Progenitor cell of endocrine pancreas (in vitro differentiated cells): ENCODE measurements at places on chromosomes 16 and 17. TPM values are rescaled to one million over a fixed set of nuclear protein-coding genes. Genes with fewer than 3 reads are reported as not detected.

Gene NDUFAF8
- 39.7 and 43.6 TPM in 2 replicates for total RNA-seq

Gene CRISPLD2
- total RNA-seq = 10.0 and 11.0 TPM in 2 replicates

Gene GGA3
- total RNA-seq = 66.8 and 68.1 TPM in 2 replicates

Gene CHD9NB
- total RNA-seq = 1.1 and 1.3 TPM in 2 replicates

Gene CD300E
- not detected in 2 replicates for total RNA-seq

Gene GRAP
- not detected in 2 replicates for total RNA-seq

Gene SMPD3
- 1.7 and 2.8 TPM in 2 replicates for total RNA-seq

Gene ABCA3
- 6.9 and 7.6 TPM in 2 replicates for total RNA-seq

Gene ZPBP2
- not detected in 2 replicates for total RNA-seq

Gene ZG16B
- not detected in 2 replicates for total RNA-seq

Gene STX1B
- 1.0 and 1.6 TPM in 2 replicates for total RNA-seq

Gene MT1E
- total RNA-seq = 4.0 and 5.2 TPM in 2 replicates

Gene SETD1A
- total RNA-seq = 25.4 and 27.7 TPM in 2 replicates

Gene SLC5A10
- total RNA-seq = not detected in 2 replicates

Gene CCL13
- total RNA-seq = not detected in 2 replicates

Gene LRRC46
- 1.3 and 1.7 TPM in 2 replicates for total RNA-seq

Gene CHST4
- total RNA-seq = 0.16 TPM in 1 of 2 replicates, not detected in the other

Gene GRAPL
- total RNA-seq = not detected in 2 replicates

Gene GPR179
- total RNA-seq = 0.27 and 0.41 TPM in 2 replicates

Gene KRTAP4-3
- not detected in 2 replicates for total RNA-seq

Gene CHST6
- 7.7 and 8.4 TPM in 2 replicates for total RNA-seq

Gene FBXW10B
- total RNA-seq = 0.69 and 0.81 TPM in 2 replicates

Gene KRT36
- total RNA-seq = not detected in 2 replicates

Gene KRT26
- total RNA-seq = not detected in 2 replicates

Gene MYL4
- total RNA-seq = 0.86 and 1.1 TPM in 2 replicates

Gene ERAL1
- total RNA-seq = 49.2 and 49.7 TPM in 2 replicates

Gene NXN
- 53.1 and 56.0 TPM in 2 replicates for total RNA-seq

Gene ATP2C2
- 6.8 and 10.8 TPM in 2 replicates for total RNA-seq

Gene TGFB1I1
- 4.5 and 5.0 TPM in 2 replicates for total RNA-seq

Gene ACE
- total RNA-seq = 6.4 and 6.8 TPM in 2 replicates
